ENCODE measurements at places on chromosomes 7 and 10.

GRCh38 chr7:88224601-88225275 is 4.9 kb upstream of the SRI start:
- DNase-seq, result no peak

DNA sequence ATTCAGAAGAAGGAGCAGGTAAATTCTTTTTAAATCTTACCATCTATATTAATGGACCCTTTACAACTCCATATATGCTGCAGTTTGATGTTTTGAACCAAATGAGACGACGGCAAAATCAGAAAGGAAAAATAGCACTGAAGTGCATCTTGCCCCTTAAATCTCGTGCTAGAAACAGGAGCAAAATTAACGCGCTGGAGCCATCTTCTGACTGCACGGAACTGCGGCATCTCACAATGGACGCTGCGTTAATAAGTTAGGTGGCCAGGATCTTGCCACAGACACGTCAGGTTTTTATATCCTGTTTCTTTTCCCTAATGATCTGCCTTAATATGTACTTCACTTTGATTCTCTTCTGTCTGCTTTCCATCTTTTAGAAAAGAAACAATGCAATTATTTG is 354.5 kb downstream of the TFEC start:
- DNase-seq, result no peak

DNA sequence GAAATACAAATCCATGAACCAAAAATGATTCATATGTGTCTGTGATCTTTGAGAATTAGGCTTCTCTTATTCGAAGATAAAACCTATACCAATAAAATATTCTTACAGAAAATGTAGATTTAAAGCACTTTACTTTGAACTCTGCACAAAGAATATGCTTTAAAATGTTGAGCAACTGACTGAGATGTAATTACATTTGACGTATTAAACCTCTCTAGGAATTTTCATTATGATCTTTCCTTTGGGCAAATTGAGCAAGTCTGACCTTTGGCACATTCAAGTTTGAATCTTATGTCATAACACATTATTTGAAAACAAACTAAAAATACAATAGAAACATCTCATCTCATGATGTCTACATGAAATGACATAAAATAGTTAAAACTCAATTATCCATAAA is 69.2 kb upstream of the AHR start:
- DNase-seq, result no peak

GRCh38 chr7:69934144-69934903 is 336.0 kb downstream of the AUTS2 start:
- no peak for DNase-seq

DNA sequence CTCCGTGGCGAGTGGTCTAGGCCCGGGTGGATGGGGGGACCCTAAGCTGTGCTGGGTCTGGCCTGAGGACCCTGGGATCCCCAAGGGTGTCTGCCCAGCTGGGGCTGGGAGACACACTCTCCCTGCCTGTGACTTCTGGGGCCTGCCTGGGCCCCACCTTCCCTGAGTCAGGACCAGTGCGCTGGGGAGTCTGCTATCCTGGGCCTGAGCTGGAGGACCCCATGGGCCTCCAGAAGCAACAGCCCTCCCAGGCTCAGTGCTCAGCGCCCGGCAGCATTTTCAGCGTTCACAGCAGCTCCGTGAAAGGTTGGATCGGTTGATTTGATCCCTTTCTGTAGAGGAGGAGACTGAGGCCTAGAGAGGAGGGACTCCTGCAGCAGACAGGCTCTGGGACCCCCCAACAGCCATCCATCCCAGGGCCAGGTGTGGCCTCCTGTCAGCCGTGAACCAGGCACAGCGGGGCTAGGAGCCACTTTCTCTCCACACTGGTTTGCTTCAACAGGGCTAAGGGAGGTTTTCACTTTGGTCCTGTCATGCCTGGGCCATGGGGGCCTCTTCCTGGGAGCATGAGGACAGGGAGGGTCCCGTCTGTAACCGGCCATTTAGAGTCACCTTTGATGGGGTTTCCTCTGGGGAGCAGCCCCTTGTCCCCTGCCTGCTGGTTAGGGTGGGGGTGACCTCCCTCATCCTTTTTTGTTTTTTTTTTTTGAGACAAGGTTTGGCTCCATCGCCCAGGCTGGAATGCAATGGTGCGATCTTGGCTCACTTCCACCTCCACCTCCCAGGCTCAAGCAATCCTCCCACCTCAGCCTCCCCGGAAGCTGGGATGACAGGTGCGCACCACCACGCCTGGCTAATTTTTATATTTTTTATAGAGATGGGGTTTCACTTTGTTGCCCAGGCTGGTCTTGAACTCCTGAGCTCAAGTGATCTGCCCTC is 12.4 kb downstream of the FOXL3 start:
- no peak for DNase-seq

- DNase-seq, result no peak
Measured at GRCh38 chr7:15686957-15687545, 568 bp upstream of the MEOX2 start.

- DNase-seq, result no peak
Measured at GRCh38 chr10:23198940-23199767, 7.0 kb downstream of the PTF1A start.

DNA sequence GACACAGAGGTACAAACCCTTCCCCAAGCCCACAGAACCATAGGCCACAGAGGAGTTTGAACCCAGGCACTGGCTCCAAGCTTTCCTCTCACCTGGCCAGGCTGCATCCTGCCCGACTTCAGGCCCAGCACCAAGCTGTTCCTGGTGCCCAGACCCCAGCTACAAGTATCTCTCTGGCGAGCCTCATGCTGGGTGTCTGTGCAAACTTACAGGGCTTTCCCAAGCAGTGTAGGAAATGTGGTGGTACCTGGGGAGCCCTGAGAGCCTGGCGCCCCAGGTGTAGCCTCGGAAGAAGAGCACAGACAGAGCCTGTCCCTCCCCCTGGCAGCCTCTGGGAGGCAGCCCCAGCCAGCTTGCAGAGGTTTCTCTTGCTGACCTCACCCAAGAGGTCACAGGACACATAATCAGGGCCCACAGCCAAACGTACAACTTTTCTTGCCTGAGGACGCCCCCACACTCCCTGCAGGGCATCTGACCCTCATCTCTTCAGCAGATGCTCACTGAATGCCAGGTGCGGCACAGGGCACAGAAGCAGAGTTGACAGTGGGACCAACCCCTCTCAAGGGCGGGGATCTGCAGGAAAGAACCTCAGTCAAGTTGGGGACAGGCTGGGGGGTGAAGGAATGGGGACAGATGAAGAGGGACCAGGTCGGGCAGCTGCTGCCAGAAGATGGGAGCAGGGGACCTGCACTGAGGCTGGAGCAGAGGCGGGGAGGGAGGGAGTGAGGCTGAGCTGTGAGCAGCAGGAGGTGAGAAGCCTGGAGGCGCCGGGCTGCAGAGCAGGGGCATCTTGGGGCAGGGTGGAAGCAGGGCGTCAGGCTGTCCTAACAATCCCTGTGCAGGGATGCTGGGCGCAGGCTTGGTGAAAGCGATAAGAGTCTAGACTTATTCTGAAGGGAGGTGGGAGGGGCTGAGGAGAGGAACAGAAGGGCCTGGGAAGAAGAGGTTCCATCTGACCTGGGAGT is 16.3 kb upstream of the MYL7 start:
- no peak for DNase-seq

DNA sequence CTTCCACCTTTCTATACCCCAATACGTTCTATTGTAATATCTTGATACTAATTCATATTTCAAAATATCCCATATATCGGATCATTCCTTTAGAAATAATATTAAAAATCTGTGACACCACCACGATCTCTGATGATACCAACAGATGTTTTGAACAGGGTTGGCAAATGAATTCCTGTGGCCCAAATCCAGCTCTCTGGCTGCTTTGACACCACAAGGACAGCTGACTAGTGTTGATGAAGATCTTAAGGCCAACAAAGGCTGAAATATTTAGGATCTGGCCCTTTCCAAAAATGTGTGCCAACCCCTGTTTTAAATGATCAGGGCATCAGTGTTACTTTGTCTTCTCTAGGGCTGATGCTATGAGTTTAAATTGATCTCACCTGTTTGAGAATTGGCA is 380.7 kb upstream of the PFKP start:
- DNase-seq, result no peak

DNA sequence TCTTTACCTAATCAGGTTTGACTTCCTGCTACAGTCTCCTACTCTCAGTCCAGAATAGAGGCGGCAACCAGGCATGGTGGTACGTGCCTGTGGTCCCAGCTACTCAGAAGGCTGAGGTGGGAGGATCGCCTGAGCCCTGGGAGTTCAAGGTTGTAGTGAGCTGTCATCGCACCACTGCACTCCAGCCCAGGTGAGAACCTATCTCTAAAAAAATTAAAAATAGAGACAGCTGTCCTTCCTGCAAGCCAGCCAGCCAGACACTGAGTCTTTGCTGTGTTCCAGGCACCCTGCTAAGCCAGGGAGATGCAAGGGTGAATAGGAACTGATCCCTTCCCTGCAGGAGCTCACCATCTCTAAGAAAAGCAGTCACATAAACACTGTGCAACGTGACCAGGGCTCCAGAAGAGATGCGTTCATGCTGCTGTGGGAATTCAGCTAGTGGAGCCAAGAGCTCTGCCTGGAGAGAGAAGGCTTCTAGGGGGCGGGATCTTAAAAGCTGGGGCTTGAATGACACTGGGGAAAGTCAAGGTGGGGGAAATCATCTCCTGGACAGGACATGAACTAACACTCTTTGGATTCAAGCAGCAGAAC is 22.1 kb upstream of the SLIT1 start:
- DNase-seq, result no peak
